ENCODE measurements at places on chromosomes 1 and 21.

DNA sequence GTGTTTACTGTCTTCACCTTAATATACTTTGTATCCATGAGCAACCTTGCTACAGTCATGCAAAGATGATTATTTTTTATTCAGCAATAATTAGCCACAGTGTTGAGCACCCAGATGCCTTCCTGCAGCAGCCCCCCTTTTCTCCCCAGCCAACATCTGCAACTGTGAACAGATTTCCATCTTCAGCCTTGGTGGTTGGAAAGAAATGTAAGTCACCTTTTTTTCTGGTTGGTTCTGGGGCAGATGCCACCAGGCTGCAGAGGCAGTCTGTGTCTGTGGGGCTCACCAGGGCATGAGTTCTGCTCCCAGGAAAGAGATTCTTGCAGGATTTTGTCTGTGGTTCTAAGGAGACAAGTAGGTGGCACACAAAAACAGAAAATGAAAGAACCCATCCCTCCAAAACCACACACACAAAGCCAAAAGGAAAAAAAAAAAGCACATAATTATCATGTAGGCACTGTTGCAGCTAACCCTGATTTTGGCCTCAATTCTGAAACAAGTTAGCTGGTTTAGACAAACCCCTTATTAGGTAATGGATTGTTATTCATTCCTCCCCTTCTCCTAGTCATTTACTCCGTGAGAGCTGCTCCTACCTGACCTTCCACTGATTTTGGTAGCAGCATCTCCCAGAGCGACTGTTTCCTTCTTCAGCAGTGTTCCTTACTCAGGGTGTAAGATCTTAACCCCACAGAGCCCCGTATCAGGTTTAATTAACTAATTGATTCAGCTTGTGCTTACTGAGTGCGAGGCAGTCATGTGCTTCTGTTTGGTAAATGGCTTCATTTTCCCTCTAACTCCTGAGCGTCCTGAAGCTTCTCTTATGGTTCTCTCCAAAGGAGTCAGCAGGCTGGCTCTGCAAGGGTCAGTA is 36.5 kb downstream of the GALNT2 start:
- DNase-seq = no peak

DNA sequence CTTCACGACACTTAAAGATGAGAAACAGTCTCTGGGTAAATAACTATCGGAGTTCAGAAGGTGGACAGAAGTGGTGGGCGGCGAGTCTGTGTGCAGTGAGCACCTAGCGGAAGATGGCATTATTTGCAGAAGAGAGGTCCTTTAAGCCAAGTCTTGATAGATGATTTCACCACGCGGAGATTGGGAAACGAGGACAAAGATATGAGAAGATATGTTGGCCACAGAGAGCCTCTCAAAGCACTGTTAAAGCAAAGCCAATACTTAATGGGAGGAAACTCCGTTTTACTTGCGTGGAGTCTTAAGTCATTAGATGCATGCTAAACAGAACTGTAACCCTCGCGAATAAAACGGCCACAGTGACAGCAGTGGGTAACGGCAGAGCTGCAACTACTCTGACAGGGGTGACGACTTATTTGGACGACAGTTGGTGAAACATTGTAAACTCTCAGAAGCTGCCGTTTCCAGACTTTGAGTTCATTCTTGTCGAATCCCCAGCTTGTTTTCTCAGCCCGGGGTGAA is 577 bp upstream of the CEP350 start:
- DNase-seq = peak; percentile 36

GRCh38 chr1:48068206-48068605 is 71.0 kb upstream of the TRABD2B start:
- no peak for DNase-seq

GRCh38 chr1:92538048-92538412 is 51.3 kb upstream of the GFI1 start:
- no peak for DNase-seq

- DNase-seq = no peak
Observed at GRCh38 chr1:901108-901859, 22.4 kb upstream of the SAMD11 start.

- DNase-seq = no peak
Observed at GRCh38 chr1:174289644-174290310, 130.5 kb downstream of the RABGAP1L start.

DNA sequence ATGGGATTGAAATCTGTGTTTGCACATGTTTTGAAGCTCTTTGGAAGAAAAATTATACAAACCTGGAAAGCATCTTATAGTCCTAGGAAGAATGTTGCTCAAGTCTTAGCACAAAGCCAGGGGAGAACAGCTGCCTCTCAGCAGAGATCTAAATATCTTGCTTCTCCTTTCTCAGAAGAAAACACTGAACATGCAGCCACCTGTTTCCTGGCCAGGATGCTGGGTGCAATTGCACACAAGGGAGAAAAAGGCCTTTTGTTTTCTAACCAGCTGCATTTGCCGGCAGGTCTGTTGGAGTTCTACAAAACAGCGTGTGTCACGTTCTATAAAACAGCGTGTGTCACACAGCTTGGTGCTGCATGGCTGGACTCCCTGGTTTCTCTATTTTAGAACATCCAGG is 259.6 kb upstream of the PLD5 start:
- DNase-seq = no peak

DNA sequence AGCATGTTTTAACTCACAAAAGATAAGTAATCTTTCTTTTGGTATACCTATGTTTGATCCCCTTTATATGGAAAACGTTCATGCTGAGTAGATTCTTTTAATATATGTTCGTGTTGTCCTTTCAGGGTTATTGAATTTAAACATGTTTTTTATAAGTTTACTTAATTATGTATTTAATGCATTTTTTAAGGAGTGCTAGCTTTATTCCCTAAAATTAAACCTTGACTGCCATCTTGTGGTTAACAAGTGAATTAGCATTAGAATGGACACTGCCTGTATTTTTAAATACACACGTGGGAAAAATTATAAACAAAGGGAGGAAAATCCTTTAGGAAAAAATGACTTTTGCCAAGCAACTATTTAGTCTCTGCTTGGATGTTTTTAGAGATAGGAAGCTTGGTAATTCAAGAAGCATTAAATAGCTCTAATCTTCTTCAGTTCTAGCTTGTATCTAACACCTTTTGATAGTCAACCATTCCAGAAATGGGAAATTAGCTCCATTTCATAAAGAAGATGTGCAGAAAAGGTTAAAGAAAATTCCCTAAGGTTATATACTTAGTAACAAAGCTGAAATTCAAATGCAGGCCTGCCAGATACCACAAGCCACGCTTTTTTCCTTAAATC is 43.0 kb downstream of the UBE2U start:
- DNase-seq = no peak

DNA sequence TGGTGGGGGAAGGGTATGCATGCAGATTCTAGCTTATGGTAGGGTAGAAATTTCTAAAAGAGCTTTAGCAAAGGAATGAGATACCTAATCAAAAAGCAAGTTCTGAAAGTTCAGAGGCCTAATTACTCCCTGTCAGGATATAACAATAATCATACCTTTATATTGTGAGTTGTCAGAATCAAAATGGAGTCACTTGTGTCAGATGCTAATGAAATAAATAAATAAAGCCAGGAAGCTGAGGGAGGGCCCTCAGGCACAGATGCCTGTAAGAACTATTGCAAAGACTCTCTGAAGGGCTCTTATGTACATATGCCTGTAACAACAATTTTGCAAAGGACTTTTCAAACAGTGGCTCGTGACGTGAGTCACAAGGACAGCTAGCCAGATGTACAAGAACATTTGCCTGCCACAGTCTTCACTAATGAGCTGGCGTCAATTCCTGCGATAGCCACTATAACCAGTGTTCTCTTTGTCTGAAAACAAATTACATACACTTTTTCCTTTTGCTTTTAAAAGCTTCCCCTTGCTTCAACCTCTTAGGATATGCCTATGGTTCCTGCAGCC is 27.4 kb upstream of the DNASE2B start:
- no peak for DNase-seq

GRCh38 chr1:243390162-243390791 is 134.4 kb downstream of the SDCCAG8 start:
- DNase-seq = no peak

- DNase-seq = no peak
Observed at GRCh38 chr1:93708734-93709481, 27.3 kb upstream of the BCAR3 start.

DNA sequence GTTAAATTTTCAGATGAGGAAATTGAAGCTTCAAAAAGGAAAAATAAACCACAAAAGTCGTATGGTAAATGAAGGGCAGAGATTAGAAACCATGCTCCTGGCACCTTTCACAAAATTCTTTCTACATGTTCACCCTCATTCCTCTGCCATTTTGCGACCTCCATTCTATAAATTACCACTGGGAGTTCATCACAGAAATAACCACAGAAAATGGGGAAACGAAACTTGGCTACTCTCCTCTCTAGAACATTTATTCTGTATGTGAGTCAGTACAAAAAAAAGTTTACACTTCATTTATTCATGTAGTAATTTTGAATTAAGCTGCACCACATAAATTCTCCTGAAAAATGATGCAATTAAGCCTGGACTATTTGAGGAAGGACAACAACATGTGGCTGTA is 320.9 kb upstream of the C1orf87 start:
- no peak for DNase-seq

- no peak for DNase-seq
Observed at GRCh38 chr1:41723786-41724185, 194.9 kb downstream of the HIVEP3 start.

GRCh38 chr1:179241530-179242097 is 12.1 kb upstream of the ABL2 start:
- no peak for DNase-seq

DNA sequence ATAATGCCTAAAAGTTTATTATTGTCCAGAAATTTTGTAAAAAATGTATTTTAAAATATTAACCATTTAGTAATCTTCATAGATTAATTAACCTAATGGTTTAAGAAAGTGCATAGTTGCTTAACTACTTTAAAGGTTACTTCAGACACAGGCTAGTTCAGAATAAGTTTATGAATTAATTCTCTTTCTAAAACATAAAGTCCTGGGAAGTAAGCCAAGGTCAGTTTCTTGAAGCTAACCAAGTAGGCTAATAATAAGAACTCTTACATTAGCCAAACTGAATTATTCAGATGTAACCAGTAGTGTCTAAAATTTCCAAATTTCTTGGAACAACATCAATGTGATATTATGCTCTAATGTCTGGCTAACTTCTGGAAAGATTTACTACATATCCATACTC is 790.4 kb downstream of the NCAM2 start:
- DNase-seq = no peak
